Activated CD8-positive, alpha-beta memory T cell treated with anti-CD3 and anti-CD28 coated beads for 1 hour (primary cell): ENCODE measurements at places on chromosomes 2 and 18.

- no peak for DNase-seq
Observed at GRCh38 chr18:6807515-6808257, 78.2 kb downstream of the ARHGAP28 start.

DNA sequence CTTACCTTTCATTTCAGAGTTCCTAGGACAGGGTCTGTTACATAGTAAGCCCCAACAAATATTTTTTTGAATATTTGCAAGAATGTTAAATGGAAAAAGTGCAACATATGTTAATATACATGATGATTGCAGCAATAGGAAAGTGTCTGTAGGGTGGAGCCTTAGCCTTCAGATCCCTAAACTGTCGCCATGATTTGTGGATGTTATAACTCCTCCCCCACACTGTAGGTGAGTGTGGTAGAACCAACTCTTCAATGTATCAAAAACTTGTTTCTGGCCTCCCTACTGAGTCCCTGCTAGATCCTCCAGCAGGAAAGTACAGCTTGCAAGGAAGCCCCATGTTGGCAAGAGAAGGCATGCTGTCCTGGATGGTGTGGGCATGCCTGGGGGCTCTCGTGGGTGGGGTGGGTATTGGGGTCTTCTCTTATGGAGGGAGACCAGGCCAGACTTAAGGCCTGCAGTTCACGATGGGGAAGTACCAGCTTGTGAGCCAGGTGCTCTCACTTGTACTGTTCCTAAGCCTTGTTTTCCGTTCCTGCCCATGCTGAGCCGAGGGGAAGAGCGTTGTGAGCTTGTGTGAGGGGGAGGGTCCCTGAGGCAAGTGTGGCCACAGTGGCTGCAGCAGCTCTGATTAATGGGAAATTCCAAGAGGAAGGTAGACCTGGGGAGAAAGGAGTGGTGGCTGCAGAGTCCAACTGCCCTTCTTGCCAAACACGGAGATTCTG is 11.4 kb downstream of the FHOD3 start:
- DNase-seq, result no peak

- DNase-seq, result no peak
Observed at GRCh38 chr2:186561467-186562208, 28.2 kb upstream of the ITGAV start.

GRCh38 chr2:118539290-118539689 is 308.2 kb downstream of the EN1 start:
- DNase-seq, result no peak

DNA sequence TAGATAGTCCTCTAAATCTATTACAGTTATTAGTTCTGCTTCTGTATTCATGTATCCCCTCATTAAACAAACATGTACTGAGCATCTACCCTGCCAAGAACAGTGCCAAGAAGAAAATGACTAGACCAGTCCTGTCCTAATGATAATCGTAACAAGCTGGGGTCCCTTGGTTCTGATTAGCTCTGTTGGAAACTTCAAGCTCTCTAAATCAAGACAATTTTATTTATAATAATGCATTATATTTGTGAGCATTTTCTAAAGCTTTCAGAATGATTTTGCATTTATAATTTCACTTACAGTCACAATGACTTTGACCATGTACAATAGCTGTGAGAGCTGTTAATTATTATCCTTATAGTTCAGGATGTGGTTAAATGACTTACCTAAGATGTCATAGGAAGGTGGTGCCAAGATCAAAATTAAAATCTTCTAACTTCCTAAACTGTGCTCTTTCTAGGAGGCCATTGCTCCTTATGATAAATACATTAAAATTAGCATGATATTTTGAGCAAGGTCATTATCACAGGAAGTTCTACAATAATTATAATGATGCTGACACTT is 336.5 kb upstream of the SLC39A10 start:
- no peak for DNase-seq
